H7 (cell line): ENCODE measurements at places on chromosomes 4 and X. TPM values are rescaled to one million over a fixed set of nuclear protein-coding genes. Genes with fewer than 3 reads are reported as not detected.

The PCYT1B gene
- 17.4 and 22.9 TPM in 2 replicates for total RNA-seq

The UCHL1 gene
- 1,085 and 1,354 TPM in 2 replicates for total RNA-seq

The NAP1L2 gene
- total RNA-seq, result 12.2 and 12.5 TPM in 2 replicates

The FAM9B gene
- 0.03 TPM in 1 of 2 replicates, not detected in the other for total RNA-seq

The LPAR4 gene
- total RNA-seq, result 2.9 and 3.3 TPM in 2 replicates

The TENM3 gene
- 67.1 and 83.5 TPM in 2 replicates for total RNA-seq

The GAGE2A gene
- total RNA-seq, result 0.70 TPM in 1 of 2 replicates, not detected in the other

The USP17L13 gene
- not detected in 2 replicates for total RNA-seq

The HSFX2 gene
- total RNA-seq, result 1.2 and 1.3 TPM in 2 replicates

The VCX3A gene
- total RNA-seq, result 0.26 and 0.35 TPM in 2 replicates

The MAGIX gene
- total RNA-seq, result 0.21 and 1.00 TPM in 2 replicates

The CHIC2 gene
- total RNA-seq, result 14.4 and 18.2 TPM in 2 replicates

The RAB28 gene
- total RNA-seq, result 27.7 and 32.4 TPM in 2 replicates

The SMIM43 gene
- total RNA-seq, result not detected in 2 replicates

The ZNF157 gene
- 0.26 and 0.31 TPM in 2 replicates for total RNA-seq

The NALF2 gene
- total RNA-seq, result 5.4 and 7.4 TPM in 2 replicates

The JAKMIP1 gene
- total RNA-seq, result 8.2 and 10.3 TPM in 2 replicates

The APOOL gene
- total RNA-seq, result 5.6 and 13.7 TPM in 2 replicates

The TMEM129 gene
- total RNA-seq, result 69.7 and 86.0 TPM in 2 replicates

The SHROOM2 gene
- total RNA-seq, result 22.9 and 24.1 TPM in 2 replicates

The CFAP299 gene
- not detected in 2 replicates for total RNA-seq

The CFP gene
- 5.5 and 6.0 TPM in 2 replicates for total RNA-seq

The NUDT10 gene
- 30.3 and 31.7 TPM in 2 replicates for total RNA-seq

The C4orf54 gene
- total RNA-seq, result not detected in 2 replicates

The CLGN gene
- 5.0 and 6.7 TPM in 2 replicates for total RNA-seq

The ZBED1 gene
- total RNA-seq, result 55.4 and 59.1 TPM in 2 replicates

The PDZD4 gene
- 73.0 and 76.3 TPM in 2 replicates for total RNA-seq

The ASB11 gene
- total RNA-seq, result not detected in 2 replicates

The TCEANC gene
- total RNA-seq, result 5.0 and 6.7 TPM in 2 replicates

The TRPC3 gene
- total RNA-seq, result 0.18 and 0.21 TPM in 2 replicates

The PASD1 gene
- not detected in 2 replicates for total RNA-seq

The AKAP4 gene
- not detected in 2 replicates for total RNA-seq

The F8A3 gene
- 0.10 TPM in 1 of 2 replicates, not detected in the other for total RNA-seq

The TGIF2LX gene
- total RNA-seq, result not detected in 2 replicates

The GIMD1 gene
- total RNA-seq, result not detected in 2 replicates

The PFKFB1 gene
- total RNA-seq, result 0.07 and 0.14 TPM in 2 replicates

The TMPRSS11D gene
- total RNA-seq, result not detected in 2 replicates

The DKK2 gene
- not detected in 2 replicates for total RNA-seq

The NHSL2 gene
- 3.7 and 7.5 TPM in 2 replicates for total RNA-seq

The GABRB1 gene
- total RNA-seq, result 0.31 TPM in 1 of 2 replicates, not detected in the other

The ERCC6L gene
- 9.6 and 15.1 TPM in 2 replicates for total RNA-seq

The MUC7 gene
- total RNA-seq, result not detected in 2 replicates

The MAGEE1 gene
- 2.2 and 2.5 TPM in 2 replicates for total RNA-seq

The NLGN4X gene
- total RNA-seq, result 38.0 and 58.6 TPM in 2 replicates

The ADH1C gene
- total RNA-seq, result not detected in 2 replicates

The SMR3A gene
- not detected in 2 replicates for total RNA-seq

The OCIAD2 gene
- 82.3 and 83.2 TPM in 2 replicates for total RNA-seq
